T-helper 9 cell (primary cell): ENCODE measurements at places on chromosomes 1 and 21.

DNA sequence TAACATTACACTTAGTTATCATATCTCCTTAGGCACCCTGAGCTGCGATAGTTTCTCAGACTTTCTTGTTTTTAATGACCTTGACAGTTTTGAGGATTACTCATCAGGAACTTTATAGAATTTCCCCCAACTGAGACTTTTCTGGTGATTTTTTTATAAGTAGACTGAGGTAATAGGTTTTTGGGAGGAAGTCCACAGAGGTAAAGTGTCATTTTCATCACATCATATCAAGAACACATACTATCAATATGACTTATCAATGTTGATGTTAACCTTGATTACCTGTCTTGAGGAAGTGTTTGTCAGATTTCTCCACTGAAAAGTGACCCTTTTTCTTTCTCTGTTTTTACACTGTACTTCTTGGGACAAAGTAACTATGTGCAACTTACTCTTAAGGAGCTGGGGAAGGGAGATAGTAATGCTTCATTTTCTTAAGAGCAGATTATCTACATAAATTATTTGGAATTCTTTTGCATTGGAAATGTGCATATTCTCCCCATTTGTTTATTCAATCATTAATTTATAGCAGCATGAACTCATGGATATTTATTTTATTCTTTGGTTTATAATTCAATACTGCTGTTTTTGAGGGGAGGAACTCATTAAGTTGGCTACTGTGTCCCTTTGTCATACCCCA is 72.8 kb upstream of the HSD17B7 start:
- no peak for DNase-seq

DNA sequence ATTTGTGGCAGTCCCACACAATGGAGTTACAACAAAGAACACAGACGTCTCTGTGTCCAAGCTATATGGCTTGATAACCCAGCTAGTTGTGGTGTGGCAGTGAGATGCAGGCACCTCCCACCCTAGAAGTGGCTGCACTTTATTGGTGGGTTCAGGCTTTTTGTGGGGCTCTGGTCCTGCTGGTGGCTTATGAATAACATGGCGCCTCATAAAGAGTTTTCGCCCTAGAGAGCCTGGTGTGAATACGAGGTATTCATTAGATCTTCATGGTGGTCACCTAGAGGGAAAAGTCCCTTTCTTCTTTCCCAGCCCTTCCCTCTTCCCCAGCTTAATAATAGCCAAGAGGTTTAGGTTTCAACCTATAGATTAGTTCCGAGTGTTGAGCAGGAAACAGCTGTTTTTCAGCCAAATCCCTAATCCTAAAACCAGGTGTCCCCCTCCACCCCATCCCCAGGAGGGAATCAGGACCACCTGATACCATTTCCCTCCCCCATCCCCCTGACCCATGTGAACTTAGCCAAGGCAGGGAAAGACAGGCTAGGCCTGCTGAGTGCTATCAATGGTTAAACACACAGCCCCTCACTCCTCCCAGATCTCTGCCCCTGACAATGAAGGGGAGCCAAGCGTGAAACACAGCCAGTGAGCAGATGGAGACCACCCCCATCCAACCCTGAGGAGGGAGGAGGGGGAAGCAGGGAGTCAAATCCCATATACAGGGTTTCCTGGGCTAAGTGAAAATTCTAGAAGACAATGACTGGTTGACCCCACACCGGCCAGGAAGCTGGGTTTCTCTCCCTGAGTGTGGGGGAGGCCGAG is 58.2 kb downstream of the NFASC start:
- DNase-seq = no peak

DNA sequence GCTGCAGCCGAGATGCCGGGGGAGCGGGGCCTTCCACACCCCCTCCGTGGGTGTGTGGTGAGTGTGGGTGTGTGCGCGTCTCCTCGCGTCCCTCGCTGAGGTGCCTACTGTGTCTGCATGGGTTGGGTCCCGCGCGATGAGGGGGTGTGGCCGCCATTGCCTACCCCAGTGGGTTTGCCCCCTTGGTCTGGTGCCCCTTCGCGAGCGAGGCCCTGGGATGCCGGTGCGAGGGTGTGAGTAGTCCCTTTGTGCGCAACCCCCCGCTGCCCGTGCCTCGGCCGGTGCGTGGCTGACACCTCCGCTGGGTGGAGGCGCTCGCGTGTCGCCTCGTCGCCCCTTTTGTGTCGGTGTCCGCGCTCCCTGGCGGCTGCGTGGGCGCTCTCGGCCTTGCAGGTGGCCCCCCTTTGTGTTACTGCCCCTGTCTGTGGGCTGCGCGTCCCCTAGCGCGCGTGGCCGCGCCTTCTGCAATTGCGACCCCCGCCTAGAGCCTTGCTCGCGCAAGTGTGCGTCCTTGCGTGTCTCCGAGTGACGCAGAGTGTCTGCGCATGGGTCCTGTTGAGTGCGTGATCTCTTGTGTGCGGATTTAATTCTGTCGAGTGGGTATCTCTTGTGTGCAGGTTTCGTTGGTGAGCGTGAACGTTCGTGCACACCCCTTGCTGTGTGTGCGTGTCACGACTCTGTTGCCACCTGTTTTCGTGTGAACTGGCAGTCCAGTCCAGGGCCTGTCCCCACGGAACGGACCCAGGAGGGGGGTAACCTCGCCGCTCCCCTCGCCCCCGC is 553 bp downstream of the TTC3 start:
- peak; percentile 57 for DNase-seq

GRCh38 chr1:207029701-207030521 is 2.6 kb downstream of the C1orf116 start:
- no peak for DNase-seq

DNA sequence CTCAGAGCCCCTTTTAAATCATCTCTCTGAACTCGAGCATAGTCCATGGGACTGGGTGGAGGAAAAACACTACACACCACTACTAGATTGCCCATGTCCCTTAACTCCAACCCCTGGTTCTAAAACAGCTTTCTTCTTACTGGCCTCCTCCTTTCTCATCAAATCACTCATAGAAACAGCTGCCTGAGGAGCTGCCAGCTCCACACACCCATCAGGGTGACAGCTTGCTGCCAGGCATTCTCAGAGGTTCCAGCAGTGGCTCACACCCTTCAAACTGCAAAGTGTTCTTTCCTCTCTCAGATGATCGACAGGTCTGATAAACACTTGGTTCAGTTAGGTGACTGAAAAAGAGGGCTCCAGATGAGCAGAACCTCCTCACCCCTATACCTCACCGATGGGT is 543.0 kb upstream of the PLXNA2 start:
- DNase-seq = no peak

DNA sequence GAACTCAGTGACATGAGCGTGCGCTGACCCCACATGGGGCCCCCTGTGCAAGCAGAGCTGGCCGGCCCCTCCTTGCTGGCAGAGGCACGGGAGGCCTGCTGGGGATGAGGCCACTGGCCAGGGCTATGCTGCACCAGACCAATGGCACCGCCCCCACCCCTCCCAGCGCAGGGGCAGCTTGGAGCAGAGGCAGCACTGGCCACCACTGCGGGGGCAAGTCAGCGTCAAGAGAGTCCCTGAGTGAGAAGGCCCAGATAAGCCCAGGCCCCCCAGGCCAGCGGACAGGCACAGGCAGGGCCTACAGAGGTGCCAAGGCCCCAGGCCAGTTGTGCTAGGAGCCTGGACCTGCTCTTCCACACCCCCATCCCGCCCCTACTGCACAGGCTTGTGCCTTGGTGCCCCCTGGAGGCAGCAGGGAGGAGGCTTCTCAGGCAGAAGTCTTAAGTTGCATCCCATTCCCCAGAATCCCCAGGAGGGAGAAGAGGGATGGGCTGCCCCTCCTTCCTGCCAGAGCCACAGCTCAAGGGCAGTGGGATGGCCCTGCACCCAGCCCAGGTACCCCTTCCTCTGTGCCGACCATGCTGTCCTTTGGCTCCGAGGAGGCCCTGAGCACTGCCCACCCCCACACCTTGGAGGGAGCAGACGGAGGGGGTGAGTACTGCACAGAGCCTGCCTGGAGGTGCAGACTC is 35.8 kb downstream of the EPHX1 start:
- DNase-seq = peak; percentile 17
